ENCODE measurements at places on chromosomes 3 and 15.

DNA sequence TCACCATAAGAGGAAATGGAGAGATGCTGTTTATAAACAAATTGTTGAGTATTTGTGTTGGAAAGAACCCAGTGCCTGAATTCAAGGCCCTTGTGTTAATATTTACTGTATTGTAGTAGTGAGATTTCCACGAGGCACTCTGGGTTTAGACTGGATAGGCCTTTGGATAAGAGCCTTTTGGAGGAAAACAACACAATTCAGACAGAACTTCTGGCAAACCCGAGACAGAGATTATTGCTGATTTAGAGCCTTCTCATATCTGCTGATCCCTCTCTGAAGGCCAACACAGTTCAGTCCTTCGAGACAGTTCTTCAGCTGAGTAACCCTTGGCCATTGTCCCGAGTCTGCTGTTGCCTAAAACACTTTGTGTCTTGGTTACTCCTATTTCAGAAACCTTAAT, 55.7 kb downstream of the LMCD1 start:
- DNase-seq = no peak

GRCh38 chr3:44584646-44585501, at the start of gene ZNF660:
TSS of gene ZNF660 (plus strand) at chr3:44584964. CDS start at chr3:44594194, 9,230 bp downstream.
- no peak for DNase-seq

DNA sequence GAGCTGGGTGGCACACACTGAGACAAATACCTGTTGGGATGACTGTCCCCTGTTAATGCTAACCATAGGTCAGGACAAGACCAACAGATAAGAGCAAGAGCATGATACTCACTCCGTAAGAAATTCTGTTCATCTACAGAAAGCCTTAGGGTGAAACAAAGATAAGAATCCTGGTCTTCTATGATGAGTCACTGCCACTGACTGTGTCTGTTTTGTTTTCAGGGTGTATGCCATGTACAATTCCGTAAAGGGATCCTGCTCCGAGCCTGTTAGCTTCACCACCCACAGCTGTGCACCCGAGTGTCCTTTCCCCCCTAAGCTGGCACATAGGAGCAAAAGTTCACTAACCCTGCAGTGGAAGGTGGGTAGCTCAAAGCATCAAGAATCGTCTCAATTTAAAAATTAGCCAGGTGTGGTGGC, 141.1 kb downstream of the GHSR start:
- DNase-seq = no peak

- DNase-seq = no peak
Observed at GRCh38 chr3:108221393-108221792, 831 bp downstream of the IFT57 start.

- DNase-seq = no peak
Observed at GRCh38 chr3:129553719-129554118, 10.7 kb downstream of the H1-8 start.

DNA sequence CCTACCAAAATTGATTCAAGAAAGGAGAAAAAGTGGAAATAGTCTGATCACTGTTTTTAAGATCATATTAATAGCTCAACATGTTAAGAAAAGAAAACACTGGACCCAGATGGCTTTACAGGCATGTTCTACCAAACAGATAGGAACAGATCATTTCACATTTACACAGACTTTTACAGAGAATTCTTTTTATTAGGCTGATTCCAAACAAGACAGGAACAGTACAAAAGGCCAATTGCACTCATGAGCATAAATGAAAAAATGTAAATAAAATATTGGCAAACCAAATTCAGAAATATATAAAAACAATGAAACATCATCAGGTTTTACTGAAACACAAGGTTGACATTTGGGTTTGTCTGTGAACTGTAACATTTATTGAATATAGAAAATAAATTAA, 106.5 kb downstream of the WNT5A start:
- no peak for DNase-seq

DNA sequence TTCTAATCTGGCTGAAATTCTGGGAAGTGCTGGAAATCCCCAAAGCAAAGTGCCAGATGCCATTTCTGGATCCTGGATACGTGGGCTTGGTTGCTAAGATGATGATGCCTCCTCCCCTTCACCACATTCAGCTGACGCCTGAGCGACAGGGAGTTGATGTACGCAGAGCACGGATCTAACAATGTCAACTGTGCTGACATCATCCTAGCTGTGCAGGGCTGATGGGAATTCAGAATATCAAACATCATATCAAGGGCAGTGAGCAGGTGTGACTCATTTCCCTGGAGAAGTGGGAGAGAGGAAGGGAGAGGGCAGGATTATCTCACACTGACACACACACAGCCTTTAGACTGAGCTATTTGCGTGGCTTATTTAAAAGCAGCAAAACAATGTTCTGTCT, 92.6 kb upstream of the ZBTB20 start:
- DNase-seq = no peak

GRCh38 chr15:67158367-67158766, 93.0 kb downstream of the SMAD3 start:
- no peak for DNase-seq

DNA sequence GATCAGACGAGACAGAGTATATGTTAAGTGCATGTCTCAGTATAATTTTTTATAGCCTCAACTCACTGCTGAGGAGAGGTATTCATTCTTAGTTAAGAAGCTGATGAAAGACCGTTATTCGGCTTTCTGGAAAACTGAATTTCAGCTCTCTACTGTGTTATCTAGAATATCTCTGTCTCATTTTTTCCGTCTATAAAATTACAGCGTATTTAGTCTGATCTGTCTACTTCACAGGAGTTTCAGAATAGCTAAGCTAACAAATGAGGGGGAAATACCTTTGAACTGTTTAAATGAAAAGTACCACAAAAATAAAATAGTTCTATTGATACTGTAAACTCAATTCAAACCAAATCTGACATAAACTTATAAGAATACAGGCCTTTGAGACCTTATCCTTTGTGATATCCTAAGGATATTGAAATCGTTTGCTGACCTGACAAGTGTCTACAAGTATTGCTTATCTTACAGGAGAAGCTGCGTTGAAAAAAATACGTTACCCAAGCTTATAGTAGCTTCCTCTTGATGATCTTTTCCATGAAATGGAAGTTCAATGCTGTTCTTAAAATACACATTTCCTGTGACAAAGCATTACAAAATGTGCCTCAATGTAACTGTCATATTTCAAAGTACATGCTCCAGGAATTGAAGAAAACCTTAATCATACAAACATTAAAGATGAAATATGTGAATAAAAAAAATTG, 104.6 kb downstream of the IL1RAP start:
- no peak for DNase-seq

GRCh38 chr3:130779031-130779430, 32.4 kb upstream of the PIK3R4 start:
- no peak for DNase-seq

GRCh38 chr3:123688241-123688747, 103.4 kb upstream of the HACD2 start:
- DNase-seq = no peak

DNA sequence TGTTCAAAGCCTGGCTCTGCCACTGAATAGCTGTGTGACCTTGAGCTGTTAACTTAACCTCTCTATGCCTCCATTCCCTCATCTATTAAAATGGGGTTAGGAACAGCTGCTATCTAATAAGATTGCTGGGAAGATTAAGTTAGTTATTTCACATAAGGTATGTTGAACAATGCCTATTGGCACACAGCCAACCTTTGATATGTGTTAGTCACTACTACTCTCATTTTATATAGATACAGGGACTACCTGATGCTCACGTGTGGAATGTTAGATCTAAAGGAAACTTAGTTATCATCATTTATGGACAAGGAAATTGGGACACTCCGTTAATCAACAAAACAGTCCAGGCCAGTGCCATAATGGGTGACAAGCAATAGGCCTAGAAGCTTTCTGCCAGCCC, 332.4 kb upstream of the PPP2R3A start:
- DNase-seq = no peak

DNA sequence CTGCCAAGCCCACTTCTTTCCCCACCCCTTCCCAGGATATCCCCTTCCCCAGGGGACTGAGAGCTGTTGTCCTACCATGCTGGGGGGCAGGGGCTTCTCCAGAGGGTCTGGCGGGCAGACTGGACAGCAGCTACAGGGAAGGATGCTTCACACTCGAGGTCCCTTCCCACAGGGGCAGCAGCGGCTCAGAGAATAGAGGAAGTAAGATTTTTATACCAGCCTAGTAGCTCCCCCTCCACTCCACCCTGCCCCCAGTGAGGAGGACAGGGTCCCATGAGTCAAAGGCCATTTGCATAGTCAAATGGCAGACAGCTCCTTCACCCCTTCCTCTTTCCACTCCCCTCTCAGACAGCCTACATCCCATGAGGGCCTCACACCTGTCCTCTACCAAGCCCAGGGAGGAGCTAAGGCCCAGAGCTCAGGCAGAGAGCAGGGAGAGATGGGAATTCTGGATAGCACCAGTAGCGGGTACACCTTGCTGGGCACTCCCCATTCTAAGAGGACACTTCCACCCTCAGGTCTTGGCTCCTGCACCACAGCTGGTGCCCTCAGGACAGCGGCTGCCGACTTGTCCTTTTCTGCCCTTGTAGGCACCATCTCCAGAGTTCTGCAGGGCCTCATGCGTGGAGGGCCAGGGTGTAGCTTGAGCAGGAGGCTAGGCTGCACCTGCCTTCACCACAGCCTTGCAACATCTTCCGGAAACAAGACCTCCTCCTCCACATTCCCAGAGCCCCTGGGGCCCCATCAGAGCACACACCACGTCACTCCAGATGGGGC, at the start of gene TLR9:
Gene TLR9 (minus strand): TSS at position 194 of the 777 bp plus-strand sequence. CDS start 116 bp downstream, at position 78.
- DNase-seq = no peak

DNA sequence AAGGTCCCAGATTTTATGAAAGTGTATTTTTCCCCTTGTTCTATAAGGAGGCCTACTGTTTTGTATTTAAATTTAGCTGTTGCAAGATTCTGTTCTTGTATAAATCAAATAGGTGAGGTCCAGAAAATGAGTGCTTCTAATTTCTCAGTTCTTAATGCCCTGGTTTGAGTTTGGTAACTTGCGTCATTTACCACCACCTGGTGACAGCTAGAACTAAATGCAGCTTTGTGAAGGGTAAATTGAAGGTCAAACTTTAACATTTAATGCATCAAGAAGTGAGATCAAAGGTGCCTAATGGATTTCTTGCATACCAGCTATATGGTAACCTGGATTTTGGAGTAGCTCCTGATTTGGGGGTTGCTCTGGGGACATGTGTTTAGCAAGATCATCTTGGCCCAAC, 50.7 kb upstream of the POLR2M start:
- no peak for DNase-seq

DNA sequence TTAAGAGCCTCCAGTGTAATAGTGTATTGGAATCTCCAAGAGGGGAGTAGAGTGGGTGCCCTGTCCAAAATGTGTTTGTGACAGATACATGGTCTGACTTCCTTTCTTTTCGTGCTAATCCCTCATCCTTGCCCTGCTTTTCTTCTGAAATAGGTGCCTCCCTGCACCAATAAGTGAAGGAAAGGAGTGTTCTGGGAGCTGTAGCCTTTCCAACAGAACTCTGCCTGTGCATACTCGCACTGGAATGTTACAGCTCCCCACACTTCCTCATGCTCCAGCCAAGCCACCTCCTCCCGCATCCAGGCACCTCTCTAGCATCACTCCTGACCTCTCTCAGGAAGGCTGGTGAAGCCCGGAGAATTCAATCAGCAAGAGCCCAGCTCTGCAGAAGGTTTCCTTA, 478.0 kb downstream of the GABRG3 start:
- DNase-seq = no peak

GRCh38 chr3:87206070-87206469, 21.0 kb upstream of the CHMP2B start:
- DNase-seq = no peak

GRCh38 chr3:78670746-78671145, 1097.1 kb downstream of the ROBO1 start:
- no peak for DNase-seq

GRCh38 chr3:28218917-28219198, 22.6 kb upstream of the CMC1 start:
- DNase-seq = no peak

- DNase-seq = no peak
Observed at GRCh38 chr3:151625086-151625485, 108.6 kb upstream of the AADACL2 start.

- no peak for DNase-seq
Observed at GRCh38 chr3:170064108-170064507, 26.3 kb downstream of the GPR160 start.

GRCh38 chr3:15800327-15800726, 2.5 kb upstream of the ANKRD28 start:
- no peak for DNase-seq

GRCh38 chr3:64133987-64134386, 91.3 kb downstream of the PRICKLE2 start:
- no peak for DNase-seq

Measured in activated CD4-positive, alpha-beta T cell treated with anti-CD3 and anti-CD28 coated beads, Interleukin-2, amount 50 U/mL, for 1 hour (primary cell).